ENCODE measurements at places on chromosomes 2 and 18.

- no peaks in the 10 kb centered on the region for H3K27me3 ChIP-seq
- H3K27ac ChIP-seq = no peak overlapping the region
- no peaks in the 10 kb centered on the region for H3K4me1 ChIP-seq
- DNase-seq = no peak
Measured at GRCh38 chr2:169386722-169387121, 24.4 kb upstream of the LRP2 start.

- no peak overlapping the region for H3K27ac ChIP-seq
- H3K27me3 ChIP-seq = no peaks in the 10 kb centered on the region
- DNase-seq = no peak
- peaks cover 30% of the 10 kb centered on the region for H3K4me1 ChIP-seq
- no peaks in the 10 kb centered on the region for H3K36me3 ChIP-seq
Measured at GRCh38 chr18:50633992-50634391, 74.1 kb downstream of the MAPK4 start.

GRCh38 chr2:12106440-12107080 lies 360.1 kb downstream of the LPIN1 start:
- no peak overlapping the region for H3K4me3 ChIP-seq
- H3K27ac ChIP-seq = peak overlapping the region; percentile 22
- no peaks in the 10 kb centered on the region for H3K36me3 ChIP-seq
- no peak for DNase-seq
- no peaks in the 10 kb centered on the region for H3K27me3 ChIP-seq
- H3K4me1 ChIP-seq = peaks cover 4% of the 10 kb centered on the region

DNA sequence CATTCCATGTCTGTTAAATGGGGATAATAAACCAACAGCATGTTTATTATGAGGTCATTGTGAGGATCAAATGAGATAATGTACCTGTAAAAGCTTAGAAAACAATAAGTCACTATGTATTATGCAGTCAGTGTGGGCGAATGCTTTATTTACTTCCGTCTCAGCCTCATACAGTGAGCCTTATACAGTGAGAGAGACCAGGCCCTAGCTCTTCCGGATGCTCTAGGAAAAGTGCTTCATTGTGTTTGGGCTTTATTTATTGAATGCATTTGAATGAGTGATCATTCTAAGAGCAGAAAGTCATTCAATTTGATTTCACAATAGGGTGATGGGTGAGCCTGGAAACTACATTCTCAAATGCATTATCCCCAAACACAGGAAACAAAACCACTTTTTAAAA lies 603.9 kb upstream of the FANCL start:
- H3K27ac ChIP-seq = no peak overlapping the region
- H3K4me3 ChIP-seq = no peak overlapping the region
- DNase-seq = no peak
- H3K27me3 ChIP-seq = no peaks in the 10 kb centered on the region

- no peaks in the 10 kb centered on the region for H3K27me3 ChIP-seq
- no peaks in the 10 kb centered on the region for H3K36me3 ChIP-seq
- H3K4me3 ChIP-seq = no peak overlapping the region
- H3K4me1 ChIP-seq = peaks cover 37% of the 10 kb centered on the region
- peak overlapping the region; percentile 72 for H3K27ac ChIP-seq
Measured at GRCh38 chr2:45823723-45824206, 172.3 kb downstream of the PRKCE start.

- H3K36me3 ChIP-seq = peaks cover 33% of the 10 kb centered on the region
- no peak for DNase-seq
- H3K4me3 ChIP-seq = no peak overlapping the region
- H3K27ac ChIP-seq = no peak overlapping the region
- H3K27me3 ChIP-seq = no peaks in the 10 kb centered on the region
Measured at GRCh38 chr18:36153203-36153602, 23.5 kb downstream of the ELP2 start.

- no peak overlapping the region for H3K4me3 ChIP-seq
- H3K27ac ChIP-seq = no peak overlapping the region
- no peaks in the 10 kb centered on the region for H3K27me3 ChIP-seq
- no peaks in the 10 kb centered on the region for H3K36me3 ChIP-seq
- peaks cover 4% of the 10 kb centered on the region for H3K4me1 ChIP-seq
Measured at GRCh38 chr2:108320326-108320922, 31.7 kb downstream of the SULT1C2 start.

- no peak overlapping the region for H3K4me3 ChIP-seq
- no peak overlapping the region for H3K27ac ChIP-seq
- H3K36me3 ChIP-seq = no peaks in the 10 kb centered on the region
Measured at GRCh38 chr2:88195246-88195645, 25.1 kb downstream of the THNSL2 start.

DNA sequence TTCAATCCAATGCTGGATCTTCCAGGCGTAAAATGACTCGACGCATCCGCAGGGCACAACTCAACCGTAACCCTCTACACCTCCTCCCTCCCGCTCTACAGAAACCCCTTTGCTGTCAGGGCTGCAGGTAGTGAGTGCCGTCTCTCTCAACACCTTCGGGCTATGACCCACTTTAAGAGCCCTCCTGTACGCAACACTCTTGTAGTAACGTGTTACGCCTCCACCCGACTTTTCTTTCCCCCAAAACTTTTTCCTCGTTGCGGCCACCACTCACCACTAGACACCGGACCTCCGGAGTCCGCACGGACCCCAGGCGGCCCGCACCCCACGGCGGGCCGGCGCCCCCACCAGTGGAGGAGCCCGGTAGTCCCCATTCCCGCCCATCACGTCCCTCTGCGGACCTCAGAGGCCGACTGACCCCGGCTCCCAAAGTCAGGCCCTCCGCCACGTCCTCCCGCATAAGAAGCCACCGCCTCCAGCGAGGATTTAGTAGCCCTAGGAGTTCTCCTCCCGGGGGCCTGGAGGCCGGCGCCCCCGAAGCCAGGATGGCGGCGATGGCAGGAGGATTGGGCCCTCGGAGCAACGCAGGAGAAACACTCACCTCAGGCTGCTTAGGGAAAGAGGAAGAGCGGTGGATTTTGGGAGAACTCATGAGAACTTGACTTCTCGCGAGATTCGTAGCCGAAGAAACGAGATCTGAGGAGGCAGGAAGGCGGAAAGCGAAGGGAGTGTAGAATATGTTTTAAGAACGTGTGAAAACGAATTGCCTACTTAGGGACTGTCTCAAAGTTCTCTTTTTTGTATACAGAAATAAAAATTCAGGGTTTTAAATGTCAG lies 5.0 kb upstream of the C18orf32 start:
- peak; percentile 100 for DNase-seq
- peaks cover 15% of the 10 kb centered on the region for H3K36me3 ChIP-seq
- H3K27ac ChIP-seq = peak within 1 kb of the TSS; percentile 95

DNA sequence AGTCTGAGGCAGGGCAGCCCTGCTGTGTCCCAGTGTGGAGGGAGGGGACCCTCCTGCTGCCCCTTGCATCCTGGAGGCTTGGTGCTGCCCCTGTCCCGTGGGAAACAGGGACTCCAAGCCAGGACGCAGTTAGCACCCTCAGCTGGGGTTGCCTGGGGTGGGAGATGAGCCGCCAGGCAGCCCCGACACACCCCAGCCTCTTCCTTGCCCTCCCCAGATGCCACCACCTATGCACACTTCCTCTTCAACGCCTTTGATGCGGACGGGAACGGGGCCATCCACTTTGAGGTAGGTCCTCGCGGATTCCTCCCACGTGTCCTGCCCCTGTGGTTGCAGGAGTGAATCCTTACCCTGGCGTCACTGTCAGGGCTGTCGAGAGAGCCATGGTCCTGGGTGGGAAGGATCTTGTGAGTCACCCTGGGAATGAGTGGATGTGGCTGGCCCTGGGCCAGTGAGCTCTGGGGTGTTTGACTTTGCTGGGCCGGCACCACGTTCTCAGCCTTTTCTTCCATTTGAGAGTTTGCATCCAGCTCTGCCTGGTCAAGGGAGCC lies 27.5 kb upstream of the FAHD2A start:
- H3K27ac ChIP-seq = no peak overlapping the region
- no peak overlapping the region for H3K4me3 ChIP-seq
- no peak for DNase-seq

- no peak for DNase-seq
- H3K27ac ChIP-seq = no peak overlapping the region
- no peak overlapping the region for H3K4me3 ChIP-seq
- H3K36me3 ChIP-seq = no peaks in the 10 kb centered on the region
- peaks cover 3% of the 10 kb centered on the region for H3K4me1 ChIP-seq
- H3K27me3 ChIP-seq = no peaks in the 10 kb centered on the region
Measured at GRCh38 chr18:36582988-36583745, 245.6 kb downstream of the TPGS2 start.

GRCh38 chr2:21050164-21050563 lies 6.3 kb upstream of the APOB start:
- no peaks in the 10 kb centered on the region for H3K36me3 ChIP-seq
- H3K4me1 ChIP-seq = no peaks in the 10 kb centered on the region
- H3K4me3 ChIP-seq = no peak overlapping the region
- H3K27me3 ChIP-seq = no peaks in the 10 kb centered on the region
- DNase-seq = no peak
- H3K27ac ChIP-seq = no peak overlapping the region

- H3K27ac ChIP-seq = no peak overlapping the region
- peaks cover 6% of the 10 kb centered on the region for H3K4me1 ChIP-seq
- H3K4me3 ChIP-seq = no peak overlapping the region
- H3K36me3 ChIP-seq = no peaks in the 10 kb centered on the region
- no peak for DNase-seq
Measured at GRCh38 chr2:44960871-44961270, 19.4 kb downstream of the SIX3 start.

DNA sequence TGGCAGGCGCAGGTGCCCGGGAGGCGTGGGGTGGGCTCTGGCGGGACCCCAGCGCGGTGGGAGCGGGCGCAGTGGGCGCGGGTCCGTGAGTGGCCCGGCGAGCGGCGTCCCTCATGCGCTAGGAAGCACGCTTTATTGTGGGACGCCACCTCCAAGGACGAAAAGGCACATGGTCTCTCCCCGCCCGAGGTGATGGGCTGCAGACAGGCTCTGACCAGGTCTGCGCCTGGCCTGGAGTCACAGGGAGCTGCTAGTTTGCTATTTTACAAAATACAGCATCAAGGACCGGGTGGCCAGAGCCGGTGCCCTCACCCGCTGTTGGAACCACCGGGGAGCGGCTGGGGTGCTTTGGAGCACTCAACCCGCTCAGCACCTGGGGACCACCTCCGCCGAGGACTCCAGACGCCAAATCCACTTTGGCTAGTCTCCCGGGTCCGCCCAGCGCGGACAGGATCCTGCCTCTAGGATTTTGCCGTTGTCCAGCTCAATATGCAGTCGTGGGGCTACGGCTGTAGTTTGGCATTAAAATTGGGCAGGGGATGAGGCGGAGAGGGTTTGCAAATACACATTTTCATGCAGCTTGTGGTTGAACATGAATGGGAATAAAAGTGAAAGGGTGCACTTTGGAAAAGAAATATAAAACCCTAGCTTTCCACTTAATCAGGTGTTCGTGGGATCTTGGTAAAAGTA lies 65.4 kb downstream of the LRRFIP1 start:
- peaks cover 6% of the 10 kb centered on the region for H3K27me3 ChIP-seq
- no peak for DNase-seq
- H3K4me1 ChIP-seq = peaks cover 45% of the 10 kb centered on the region
- H3K27ac ChIP-seq = no peak overlapping the region
- H3K4me3 ChIP-seq = peak overlapping the region; percentile 54

DNA sequence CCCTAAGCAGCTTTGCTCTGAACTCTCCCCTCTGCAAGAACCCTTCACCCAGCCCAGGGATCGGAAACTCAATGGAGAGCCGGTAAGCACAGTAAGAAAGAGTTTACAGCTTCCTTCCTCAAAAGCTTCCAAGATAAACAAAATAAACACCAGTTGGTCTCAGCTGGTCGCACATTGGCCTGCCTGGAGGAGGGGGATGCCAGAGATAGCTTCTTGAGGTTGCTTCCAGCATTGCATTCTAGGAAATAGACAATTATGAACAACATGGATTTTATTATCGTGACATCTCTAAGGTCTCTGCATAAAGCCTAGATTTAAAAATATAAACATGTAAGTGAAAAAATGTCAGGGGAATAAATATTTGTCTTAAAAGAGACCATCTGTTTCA lies 141.5 kb upstream of the PKDCC start:
- no peak for DNase-seq
- no peak overlapping the region for H3K4me3 ChIP-seq
- H3K36me3 ChIP-seq = no peaks in the 10 kb centered on the region
- H3K27me3 ChIP-seq = peaks cover 2% of the 10 kb centered on the region
